ENCODE measurements at places on chromosomes 12 and 14. TPM values are rescaled to one million over a fixed set of nuclear protein-coding genes. Genes with fewer than 3 reads are reported as not detected.

DNA sequence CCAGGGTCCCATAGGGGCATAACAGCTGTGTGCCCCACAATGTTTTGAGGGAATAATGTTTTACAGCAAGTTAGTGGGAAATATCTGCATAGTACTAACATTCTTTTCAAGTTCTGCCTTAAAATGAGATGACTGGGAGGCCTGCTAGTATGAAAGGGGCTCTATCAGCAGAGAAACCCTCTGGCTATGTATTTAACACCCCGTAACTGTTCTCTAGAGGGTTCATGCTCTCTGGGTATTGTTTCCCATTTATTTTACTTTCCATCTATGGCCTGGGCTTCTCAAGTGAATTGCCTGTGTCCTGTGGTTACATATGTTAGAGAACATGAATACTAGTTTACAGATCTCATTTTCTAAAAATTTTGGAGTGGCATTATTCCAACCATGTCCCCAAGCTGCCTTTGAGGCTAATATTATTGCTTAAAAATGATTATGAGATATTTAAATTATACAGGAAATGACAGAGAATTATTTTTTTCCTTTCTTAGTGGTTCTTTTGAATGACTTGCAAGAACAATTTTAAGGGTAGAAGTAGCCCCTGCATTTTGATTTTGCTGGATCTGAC lies 37.5 kb downstream of the GNG2 start:
- DNase-seq, result no peak
- H3K27ac ChIP-seq, result no peak overlapping the region
- H3K27me3 ChIP-seq, result no peaks in the 10 kb centered on the region

The HHIPL1 gene
- 0.99 TPM for total RNA-seq

The AJUBA gene
- 85.4 TPM for total RNA-seq

The PLEKHH1 gene
- total RNA-seq, result 0.21 TPM

The CMA1 gene
- total RNA-seq, result not detected

The KRT71 gene
- total RNA-seq, result not detected

The NRIP2 gene
- not detected for total RNA-seq

The COCH gene
- total RNA-seq, result not detected

All from HFFc6 (cell line).